Frontal cortex (tissue), 4 donors: ENCODE measurements at places on chromosomes 16 and 17.
A peak's percentile ranks its signal among the peaks of the same experiment; 100 is the strongest.

- DNase-seq: no peak
Measured at GRCh38 chr16:9159839-9160550, 68.6 kb downstream of the HAPSTR1 start.

GRCh38 chr17:56973520-56973919 is 4.4 kb upstream of the SCPEP1 start:
- no peak for DNase-seq

DNA sequence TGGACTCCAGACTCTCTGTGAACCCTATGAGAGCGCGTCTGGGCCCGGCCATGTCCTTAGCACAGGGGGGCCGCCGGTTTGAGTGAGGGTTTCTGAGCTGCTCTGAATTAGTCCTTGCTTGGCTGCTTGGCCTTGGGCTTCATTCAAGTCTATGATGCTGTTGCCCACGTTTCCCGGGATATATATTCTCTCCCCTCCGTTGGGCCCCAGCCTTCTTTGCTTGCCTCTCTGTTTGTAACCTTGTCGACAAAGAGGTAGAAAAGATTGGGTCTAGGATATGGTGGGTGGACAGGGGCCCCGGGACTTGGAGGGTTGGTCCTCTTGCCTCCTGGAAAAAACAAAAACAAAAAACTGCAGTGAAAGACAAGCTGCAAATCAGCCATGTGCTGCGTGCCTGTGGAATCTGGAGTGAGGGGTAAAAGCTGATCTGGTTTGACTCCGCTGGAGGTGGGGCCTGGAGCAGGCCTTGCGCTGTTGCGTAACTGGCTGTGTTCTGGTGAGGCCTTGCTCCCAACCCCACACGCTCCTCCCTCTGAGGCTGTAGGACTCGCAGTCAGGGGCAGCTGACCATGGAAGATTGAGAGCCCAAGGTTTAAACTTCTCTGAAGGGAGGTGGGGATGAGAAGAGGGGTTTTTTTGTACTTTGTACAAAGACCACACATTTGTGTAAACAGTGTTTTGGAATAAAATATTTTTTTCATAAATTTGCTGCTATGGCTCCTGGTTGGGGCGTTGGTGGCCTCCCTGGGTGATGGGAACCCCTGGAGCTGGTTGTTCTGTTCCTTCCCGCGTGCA is 23.1 kb downstream of the STAT5A start:
- DNase-seq: peak; percentile 41

GRCh38 chr17:51000835-51001638 is 119.6 kb downstream of the SPAG9 start:
- DNase-seq: peak; percentile 23

GRCh38 chr17:33140413-33141099 is 148.9 kb downstream of the SPACA3 start:
- no peak for DNase-seq

DNA sequence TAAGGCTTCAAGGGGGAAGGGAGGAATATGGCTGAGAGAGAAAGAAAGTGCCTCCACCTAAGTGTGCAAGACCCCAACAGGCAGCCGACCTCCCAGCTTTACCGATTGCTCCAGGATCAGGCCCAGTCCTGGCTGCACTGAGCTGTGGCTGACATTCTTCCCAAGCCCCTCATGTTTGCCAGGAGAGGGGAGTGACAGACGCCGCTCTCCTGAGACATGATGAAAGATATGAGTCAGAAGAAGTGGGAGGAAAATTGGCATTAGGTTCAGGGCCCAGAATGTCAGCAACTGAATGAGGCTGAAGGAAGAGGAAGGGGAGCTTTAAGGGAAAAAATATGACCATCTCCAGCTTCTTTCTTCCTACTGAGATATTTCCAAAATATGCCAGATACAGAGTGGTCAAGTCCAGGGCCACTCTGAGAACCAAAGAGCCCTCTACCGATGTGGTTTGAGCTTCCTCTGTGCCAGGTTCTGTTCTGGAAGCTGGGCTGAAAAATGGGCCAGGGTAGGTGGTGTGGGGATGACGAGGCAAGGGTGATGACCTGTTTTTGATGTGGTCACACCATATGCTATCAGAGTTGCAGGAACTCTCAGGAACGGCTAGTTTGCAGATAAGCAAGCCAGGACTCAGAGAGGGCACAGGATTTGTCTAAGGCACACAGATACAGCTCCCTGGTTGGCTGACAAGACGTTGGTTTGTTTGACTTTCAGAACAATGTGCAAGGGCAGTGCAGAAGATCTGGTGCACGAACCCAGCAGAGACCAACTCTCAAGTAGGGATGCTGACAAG is 176.7 kb downstream of the SOX9 start:
- no peak for DNase-seq

GRCh38 chr16:165539-166374 is at the start of gene HBM:
HBM (plus strand) TSS chr16:165978; CDS start chr16:165998, 20 bp downstream.
- DNase-seq: no peak

- peak; percentile 14 for DNase-seq
Measured at GRCh38 chr17:59837308-59838051, 55.3 kb downstream of the TUBD1 start.
